NCI-H1436 (cell line): ENCODE measurements at places on chromosomes 16 and 17.

GRCh38 chr17:56047331-56047730 is 105.9 kb upstream of the ANKFN1 start:
- DNase-seq: no peak

GRCh38 chr17:76691379-76692191 is 19.2 kb downstream of the MXRA7 start:
- DNase-seq: no peak

- DNase-seq: no peak
Measured at GRCh38 chr17:81455387-81455786, 57.2 kb downstream of the ACTG1 start.

DNA sequence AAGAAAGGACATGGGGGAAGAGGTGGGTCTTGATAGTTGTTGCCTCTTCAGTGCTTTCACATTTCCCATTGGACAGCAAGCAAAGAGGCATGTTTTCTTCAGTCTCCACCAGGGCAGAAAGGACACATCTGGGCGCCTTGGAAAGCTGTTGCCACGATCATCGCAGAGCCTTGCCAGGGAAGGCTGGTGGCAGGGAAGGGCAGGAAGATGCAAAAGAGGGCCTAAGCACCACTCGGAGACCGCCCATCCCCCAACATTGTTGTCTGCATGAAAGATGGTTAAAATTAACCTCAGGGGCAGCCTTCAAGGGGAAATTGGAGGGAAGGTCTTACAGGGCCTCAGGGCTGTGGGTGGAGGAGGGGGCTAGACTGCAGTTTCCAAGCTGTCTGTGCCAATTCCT is 114.2 kb downstream of the SOX9 start:
- DNase-seq: no peak
